ENCODE measurements at places on chromosomes 1 and 21.

DNA sequence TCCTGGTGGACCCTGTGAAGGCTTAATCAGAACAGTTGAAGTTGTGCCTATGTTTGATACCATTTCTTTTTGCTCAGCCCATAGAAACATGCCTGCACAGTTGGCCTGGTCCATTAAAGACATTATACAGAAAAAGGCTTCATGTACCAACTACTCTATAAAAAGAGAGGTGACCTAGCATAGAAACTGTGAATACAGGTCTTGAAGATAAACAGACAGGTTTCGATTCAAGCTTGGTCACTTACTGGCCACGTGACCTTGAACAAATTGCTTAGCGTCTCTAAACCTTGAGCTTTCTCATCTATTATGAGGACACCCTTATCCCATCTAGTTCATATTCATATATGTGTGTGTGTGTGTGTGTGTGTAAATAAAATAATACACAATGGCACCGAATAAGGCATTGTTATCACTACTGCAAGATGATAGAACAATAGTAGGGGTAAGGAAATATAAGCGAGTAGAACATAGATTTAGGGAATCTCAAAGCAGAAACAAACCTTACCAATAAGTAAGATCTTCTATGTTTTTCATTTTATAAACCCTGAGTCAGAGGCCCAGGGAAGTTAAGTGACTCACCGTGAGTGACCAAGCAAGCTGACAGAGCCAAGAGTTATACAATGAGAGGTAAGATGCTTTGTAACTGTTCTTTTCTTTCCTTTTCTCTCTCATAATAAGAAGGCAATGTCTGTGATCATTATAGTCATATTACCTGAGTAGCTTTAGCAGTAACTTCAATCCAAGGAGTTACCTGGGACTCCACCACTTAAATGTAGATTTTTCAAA, 476.8 kb upstream of the DEPDC1 start:
- no peak for DNase-seq

- DNase-seq, result peak; percentile 74
These were observed 22.9 kb upstream of the DISC1 start for GRCh38 chr1:231603598-231604275.

GRCh38 chr1:32400876-32401631, 6.8 kb upstream of the BSDC1 start:
- DNase-seq, result peak; percentile 87

- DNase-seq, result no peak
These were observed 6.3 kb downstream of the KIF17 start for GRCh38 chr1:20711285-20712214.

- peak; percentile 52 for DNase-seq
These were observed 12.1 kb downstream of the SAMD11 start for GRCh38 chr1:935751-936231.

DNA sequence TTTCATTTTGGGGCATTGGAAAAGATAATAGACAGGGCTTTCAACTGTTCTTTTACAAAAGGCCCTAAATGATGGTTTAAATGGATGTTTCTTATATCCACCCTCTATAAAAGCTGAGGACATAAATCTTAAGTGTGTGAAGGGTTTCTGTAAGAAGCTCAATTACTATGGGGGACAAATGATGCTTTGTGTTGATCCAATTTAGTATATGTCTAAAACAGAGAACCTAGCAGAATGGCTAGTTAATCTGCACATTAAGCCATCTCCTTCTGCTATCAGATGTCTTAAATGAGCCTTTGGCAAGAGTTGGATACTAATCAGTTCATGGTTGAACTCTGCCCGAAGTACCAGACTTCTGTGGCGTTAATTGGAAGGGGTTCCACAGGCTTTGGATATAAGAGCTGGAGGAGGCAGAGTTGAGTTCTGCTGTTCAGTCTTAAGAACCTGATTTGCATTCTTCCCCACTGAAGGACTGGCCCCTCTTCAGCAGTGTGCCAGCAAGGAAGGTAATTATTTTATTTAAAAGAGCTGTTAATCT, 43.1 kb downstream of the PTGFRN start:
- no peak for DNase-seq

DNA sequence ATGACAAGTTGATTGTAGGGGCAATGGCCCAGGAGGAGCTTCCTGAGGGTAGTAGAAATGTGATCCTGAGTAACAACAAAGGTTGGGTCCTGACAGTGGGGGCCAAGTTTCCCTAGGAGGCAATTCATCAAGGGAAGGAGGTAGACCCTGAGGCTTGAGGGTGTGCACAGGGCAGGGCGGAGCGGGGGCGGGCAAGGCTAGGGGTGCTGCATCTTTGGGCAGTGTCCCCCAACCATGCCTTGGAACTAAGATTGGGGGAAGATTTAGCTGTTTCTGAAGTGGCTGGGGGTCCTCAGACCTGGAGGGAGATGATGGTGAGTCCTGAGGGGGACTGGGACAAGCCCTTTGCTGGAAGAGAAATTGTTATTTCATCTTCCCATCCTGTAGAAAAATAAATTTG, 50.9 kb downstream of the HUNK start:
- DNase-seq, result no peak
